ENCODE measurements at places on chromosomes 13 and 19.

GRCh38 chr19:10294368-10294697 lies 4.6 kb downstream of the ICAM5 start:
- no peak for DNase-seq

DNA sequence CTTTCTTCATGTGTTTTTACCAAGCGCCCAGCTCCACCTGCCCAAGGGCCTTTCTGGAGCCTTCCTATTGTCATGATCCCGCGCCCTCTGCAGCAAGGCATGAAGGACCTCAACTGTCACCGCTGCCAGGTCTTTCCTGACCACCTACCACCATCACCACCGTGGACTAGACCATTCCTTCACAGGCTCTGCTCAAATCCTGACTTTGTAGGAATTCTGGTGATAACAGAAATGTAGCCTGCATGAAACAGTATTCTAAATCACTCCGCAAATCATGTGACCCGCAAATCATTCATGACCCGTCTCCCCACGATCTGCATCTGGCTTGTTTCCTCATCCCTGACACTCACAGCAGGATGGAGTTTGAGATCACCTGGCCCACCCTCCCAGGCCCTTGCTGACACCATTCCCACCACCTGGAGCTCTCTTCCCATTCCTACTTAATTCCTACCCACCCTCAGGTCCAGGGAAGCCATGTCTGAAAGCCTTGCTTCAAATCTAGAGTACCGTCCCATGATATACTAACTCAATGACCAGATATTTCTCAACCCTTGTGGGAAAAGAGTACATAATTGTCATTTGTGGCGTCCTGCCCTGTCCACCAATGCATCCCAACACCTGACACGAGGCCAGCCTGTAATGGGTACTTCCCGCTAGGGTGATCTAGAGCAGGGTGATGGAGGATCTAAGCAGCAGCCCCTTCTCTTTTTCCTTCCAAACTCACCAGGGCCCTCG lies 1.3 kb downstream of the UBE2S start:
- no peak for DNase-seq

DNA sequence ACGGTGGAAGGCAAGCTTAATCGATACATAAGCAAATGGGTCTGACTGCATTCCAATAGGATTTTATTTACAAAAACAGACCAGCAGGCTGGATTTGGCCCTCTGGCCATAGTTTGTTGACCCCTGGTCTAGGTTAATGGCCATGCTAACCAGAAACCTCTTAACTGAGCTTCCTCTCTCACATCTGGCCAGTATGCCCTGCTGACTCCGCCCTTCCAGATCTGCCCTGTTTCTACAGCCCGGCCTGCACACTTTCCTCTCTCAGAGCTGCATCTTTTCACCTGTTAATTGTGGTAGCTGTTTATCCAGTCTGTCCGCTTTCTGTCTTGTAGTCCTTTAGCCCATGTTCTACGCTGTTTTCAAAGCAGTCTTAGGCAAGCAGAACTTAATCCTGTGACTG lies 25.6 kb downstream of the EDNRB start:
- DNase-seq = no peak

GRCh38 chr19:49869484-49870308 lies 2.3 kb upstream of the PNKP start:
- peak; percentile 84 for DNase-seq

- no peak for DNase-seq
Observed at GRCh38 chr13:40756042-40756441, 14.9 kb downstream of the MRPS31 start.

DNA sequence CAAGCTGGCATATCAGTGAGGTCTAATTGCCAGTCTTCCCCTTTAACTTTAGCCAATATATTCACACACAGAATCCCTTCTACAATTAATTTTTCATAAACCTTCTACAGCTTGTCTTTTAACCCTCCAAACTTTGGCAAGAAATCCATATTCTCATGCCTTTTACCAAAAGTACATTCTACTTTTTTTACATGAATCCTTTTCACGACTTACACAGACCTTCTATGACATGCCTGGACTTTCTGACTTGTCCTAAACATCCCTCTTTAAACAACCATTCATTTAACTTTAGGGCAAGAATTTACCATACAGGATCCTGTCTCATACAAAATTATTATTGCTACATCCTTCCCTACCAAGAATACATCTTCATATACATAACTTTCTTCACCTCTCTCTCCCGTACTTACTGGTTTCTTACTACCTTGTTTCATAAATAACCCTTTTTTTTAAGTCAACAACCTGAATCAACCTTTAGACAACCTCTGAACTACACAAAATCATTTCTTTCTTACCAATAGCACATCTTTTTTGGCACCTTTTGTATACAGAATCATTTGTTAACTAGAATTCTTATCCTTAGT lies 23.5 kb downstream of the ZNF544 start:
- DNase-seq = no peak
